H4 (cell line): ENCODE measurements at places on chromosomes 12 and 14.
A peak's percentile ranks its signal among the peaks of the same experiment; 100 is the strongest.

DNA sequence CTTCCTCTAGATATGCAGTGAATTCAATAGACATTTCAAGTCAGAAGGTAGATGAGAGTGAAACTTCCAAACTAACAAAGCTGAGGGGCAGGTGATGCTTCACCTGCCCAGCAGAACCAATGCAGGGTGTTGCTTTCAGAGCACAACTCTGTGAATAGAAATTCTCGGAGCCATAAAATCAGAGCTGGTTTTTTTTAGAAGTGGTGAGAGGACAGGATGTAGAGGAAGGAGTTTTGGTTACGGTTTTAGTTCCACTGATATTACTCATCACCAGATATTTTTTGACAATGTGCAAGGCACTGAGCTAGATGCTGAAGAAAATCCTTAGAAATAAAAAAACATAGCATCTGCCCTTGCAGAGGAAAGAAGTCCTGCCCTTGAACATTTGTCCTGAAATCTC, 62.2 kb downstream of the BMP4 start:
- peak; percentile 25 for DNase-seq

DNA sequence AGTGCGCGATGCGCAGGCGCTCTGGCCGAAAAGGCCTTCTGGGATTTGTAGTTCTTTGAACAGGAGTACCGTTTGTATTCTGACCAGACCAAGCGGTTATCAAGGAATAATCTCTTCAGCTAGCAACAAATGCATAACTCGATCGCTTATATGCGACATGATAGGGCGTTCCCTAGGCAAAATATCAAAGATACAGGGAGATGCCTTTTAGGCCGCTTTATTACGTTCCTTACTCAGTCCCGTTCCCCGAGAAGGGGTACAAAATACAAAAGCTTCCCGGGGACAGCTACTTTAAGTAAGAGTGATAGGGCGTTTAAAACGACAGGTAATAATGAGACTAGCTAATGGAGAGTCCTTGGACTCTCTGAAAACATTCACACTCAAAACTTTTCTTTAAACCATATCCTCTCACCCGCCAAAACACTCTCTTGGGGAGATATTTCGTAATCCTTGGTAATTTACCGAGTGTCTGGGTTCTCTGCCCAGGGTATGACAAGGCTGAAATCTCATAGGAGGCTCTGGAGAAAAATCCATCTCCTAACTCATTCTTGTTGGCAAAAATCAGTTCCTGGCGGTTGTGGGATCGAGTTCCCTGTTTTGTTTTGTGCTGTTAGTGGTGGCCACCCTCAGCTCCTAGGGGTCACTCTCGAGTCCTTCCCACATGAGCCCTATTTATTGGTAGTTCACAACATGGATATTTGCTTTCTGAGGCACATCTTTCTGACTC, 412 bp upstream of the SNW1 start:
- peak; percentile 22 for DNase-seq

DNA sequence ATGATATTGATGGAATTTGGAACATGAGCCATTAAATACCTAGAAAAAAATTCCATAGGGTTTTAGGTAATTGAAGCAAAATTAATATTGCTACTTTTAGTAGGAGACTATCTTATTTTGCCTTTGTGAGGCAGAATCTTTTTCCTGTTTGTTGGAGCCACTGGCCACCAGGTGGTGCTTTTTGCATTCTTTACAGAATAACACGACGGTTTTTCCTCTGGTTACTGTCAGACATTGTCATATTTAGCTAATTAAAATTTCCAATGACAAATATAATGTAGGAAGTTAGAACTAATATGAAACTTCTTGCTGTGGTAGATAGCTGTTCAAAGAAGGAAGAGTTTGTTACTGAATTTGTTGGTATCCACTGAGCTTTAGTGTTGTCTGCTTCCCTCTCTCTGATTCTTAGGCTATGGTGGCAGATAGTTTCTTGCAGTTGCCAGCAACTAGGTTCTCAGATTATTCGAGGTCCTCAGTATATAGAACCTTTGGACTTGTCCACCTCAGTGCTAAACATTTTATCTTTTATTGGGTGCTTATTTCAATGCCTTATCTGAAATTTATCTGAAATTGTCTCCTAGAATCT, 25.7 kb downstream of the RAB21 start:
- peak; percentile 19 for DNase-seq

- peak; percentile 52 for DNase-seq
Measured at GRCh38 chr12:68636268-68636667, 25.6 kb downstream of the RAP1B start.

GRCh38 chr14:23627961-23628360, 8.2 kb upstream of the DHRS2 start:
- DNase-seq = no peak

DNA sequence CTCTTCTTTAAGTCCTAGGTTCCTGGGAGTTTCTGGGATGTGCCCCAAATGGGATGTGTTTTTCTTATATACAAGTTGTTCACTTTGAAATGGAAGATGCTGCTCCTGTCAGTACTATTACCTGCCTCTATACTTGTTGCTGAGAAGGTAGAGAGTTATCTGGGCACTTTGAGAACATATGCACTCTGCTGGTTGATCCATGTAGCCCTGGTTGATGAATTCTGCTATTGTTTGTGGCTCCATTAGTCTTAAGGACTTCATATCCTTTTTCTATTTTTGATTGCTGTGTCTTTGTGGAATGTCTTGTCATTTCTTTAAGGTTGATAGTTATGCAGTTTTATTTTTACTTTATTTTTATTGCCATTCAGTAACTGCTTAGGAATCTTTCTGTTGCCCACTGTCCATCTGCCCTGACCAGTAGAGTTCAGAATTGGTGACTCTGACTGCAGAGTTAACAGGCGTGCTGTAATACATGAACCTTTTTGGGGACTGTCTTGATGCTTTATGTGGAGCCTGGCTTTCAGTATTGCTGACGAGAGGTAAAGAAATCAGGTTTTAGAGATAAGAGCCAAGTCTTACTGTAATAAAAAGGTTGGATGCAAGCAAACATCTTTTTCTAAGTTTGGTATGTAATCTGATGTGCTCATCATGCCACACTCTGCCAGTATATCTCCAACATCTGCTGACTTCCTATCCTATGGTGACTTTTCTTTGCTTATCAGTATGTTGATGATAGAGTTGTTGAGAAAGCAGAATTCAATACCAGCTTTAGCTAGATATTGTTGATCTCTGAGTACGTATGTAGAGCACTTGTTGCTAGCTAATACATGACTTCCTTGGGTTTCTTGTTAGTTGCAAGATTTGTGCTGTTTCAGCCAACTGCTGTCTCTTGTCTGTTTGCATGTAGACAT, 1.6 kb downstream of the GMPR2 start:
- no peak for DNase-seq

- DNase-seq = peak; percentile 57
Measured at GRCh38 chr14:103597623-103598377, 31.2 kb upstream of the KLC1 start.

DNA sequence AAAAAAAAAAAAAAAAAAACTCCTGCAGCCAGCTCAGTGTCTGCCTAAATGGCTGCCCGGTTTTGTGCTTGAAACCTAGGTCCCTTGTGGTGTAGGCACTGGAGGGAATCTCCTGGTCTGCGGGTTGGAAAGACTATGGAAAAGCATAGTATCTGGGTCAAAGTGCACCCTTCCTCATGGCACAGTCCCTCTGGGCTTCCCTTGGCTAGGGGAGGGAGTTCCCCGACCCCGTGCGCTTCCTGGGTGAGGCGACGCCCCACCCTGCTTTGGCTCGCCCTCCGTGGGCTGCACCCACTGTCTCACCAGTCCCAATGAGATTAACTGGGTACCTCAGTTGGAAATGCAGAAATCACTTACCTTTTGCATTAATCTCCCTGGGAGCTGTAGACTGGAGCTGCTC, 14.3 kb downstream of the PTCSC3 start:
- DNase-seq = no peak

- no peak for DNase-seq
Measured at GRCh38 chr12:43308776-43309175, 243.2 kb downstream of the ADAMTS20 start.

- DNase-seq = peak; percentile 26
Measured at GRCh38 chr14:54420478-54421142, 20.6 kb downstream of the CNIH1 start.

DNA sequence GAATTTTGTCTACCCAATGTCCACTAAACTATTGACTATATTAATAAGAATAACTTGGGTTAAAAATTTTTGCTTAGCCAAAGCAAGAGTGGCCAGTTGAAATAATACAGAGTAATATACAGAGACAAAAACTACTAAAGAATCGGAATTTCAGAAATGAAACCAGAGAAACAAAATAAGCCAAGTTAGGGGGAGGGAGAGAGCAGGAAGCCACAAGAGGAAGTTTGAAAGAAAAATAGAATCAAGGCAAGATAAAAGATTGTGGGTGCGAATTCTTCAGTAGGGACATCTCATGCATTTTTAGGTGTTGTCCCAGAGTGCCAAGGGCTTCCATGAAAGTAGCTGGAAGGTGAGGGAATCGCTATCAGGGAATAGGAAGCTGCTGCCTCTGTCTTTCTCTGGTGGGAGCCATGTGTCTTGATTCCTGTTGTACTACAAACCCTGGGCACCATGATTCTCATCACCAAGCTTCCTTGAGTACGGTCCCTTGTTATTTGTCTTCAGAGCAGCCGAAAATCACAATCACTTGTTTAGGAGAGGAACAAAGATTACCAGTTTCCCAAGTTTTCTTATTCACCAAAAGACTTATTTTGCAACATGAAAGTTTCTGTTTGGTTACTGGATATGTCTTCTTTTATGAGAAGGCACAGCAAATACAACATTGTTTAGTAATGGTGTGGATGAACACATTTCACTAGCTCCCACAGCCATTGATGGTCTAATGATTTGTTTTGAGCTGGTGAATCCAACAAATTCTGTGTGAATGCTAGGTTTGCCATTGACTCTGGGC, 16.7 kb downstream of the NEUROD4 start:
- DNase-seq = no peak

- no peak for DNase-seq
Measured at GRCh38 chr14:85417396-85417795, 112.5 kb upstream of the FLRT2 start.

DNA sequence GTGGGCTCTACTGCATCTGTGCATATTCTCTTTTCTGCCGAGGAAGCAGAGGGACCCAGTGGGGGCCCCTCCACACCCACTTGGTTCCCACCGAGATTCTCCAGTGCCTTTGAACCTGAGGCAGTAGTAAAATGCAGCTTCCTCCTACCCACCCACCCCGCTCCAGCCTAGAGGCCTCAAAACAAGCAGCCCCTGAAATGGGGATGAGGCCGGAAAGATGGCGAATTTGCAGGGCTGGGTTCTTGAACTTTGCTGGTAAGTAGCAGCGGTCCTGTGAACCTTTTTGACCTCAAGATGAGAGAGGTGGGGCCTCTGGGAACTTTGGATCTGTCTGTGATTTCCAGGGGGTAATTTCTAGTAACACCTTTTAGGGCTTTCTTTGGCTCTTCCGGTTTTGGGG, 15.4 kb downstream of the PLEKHG3 start:
- DNase-seq = no peak

DNA sequence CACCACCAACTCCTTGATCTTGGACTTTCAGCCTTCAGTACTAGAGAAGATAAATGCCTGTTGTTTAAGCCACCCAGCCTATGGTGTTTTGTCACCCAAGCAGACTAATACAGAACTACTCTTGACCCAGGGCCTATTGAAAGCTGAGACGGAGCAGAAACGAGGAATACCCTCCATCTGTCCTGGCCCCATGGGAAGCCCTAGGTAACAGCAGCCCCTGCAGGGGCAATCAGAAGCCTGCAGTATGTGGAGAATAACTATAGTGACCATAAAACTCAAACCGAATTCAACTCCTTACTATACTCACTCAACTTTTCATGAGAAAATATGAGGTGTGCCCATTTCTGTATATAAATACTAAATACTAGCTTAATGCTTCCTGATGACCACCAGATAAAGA, 307.4 kb downstream of the NUAK1 start:
- DNase-seq = no peak

DNA sequence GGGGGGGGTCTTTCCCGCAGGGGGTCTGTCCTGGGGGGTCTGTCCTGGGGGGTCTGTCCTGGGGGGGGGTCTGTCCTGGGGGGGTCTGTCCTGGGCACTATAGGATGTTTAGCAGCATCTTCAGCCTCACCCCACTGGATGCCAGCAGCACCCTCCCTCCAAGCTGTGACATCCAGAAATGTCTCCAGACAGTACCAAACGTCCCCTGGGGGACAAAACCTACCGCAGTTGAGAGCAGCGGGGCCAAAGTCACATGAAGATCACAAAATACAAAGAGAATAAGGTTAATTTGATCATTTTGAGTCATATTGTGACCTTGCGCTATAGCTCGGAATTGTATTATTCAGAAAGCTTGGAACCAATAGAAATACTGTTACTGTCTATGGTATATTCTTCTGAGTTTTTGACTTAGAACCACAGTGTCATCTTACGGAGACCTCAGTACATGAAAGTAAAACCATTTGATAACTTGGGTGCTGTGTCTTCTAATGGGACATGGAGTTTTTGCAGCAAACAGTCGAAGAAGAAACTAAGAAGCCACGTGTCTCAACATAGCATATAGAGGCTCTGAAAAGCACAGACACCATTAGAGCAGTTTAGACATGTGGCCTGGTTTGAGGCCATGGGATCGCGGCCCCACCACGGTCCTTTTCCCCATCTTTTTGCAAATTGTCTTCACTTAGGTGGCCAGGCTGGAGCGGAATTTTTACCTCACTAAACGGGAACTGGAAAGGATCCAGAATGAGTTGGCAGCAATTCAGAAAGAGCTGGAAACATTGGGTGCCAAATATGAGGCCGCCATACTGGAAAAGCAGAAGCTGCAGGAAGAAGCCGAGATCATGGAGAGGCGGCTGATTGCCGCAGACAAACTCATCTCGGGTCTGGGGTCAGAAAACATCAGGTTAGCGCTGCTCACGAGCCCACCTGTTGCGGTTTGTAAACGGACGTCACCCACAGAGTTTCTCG, 59.9 kb downstream of the CCDC92 start:
- no peak for DNase-seq

GRCh38 chr14:88437658-88438057, 52.2 kb downstream of the SPATA7 start:
- DNase-seq = no peak

- peak; percentile 11 for DNase-seq
Measured at GRCh38 chr14:58638231-58639197, 752 bp downstream of the DACT1 start.

DNA sequence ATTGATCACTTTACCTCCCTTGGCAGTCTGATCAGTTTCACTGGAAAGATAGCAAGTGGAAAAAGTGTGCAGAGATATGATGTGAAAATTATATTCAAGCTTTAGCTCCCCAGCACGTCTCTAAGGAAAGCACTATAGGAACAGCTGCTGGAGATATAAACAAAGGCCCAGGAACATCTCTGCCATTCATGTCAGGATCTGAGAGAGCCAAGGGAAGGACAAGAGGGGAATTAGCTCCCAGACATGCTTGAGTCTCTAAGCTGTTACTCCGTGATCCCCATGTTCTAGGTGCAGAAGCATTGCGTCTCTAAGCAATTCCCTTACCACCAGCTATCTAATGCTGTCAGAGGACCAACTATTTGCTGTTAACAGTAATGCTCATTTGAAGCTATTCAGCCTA, 700.2 kb downstream of the DIO2 start:
- no peak for DNase-seq

- DNase-seq = no peak
Measured at GRCh38 chr14:105622329-105622955, 96.1 kb downstream of the TMEM121 start.
